NCI-H1092 treated with DMSO at 0.1 percent for 48 hours (cell line): ENCODE measurements at places on chromosomes 7 and 10.

GRCh38 chr7:40890088-40890692, 755.4 kb downstream of the SUGCT start:
- no peak for DNase-seq

GRCh38 chr10:124996127-124996853, 54.4 kb downstream of the ZRANB1 start:
- no peak for DNase-seq

DNA sequence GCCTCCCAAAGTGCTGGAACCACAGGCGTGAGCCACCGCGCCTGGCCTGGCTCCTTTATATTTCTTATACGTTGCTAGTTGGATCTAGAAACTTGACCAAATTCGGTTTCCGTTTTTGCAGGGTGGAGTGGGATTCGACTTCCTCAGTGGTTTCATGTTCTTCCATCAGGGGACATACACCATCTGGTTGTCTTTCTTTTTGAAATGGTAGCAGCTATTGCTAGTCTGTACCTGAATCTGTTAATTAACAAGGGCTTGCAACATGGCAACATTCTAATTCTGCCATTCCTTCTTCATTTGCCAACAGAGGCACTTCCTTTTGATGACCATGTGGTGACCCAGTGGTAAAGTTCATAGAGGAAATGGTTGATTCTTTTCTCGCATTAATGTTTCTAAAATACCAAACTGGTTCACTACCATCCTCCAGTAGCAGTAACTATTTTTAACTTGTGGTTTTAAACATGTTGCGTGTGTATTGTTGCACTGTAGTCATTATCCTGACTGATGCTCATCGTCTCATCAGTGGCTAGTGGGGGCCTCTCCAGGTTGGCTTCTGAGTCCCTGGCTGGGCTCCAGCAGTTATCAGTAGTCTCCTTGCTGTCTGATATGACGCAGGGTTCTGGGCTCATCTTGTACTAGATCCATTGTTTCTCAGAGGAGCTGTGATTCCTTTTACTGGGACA, 159.2 kb downstream of the RGS10 start:
- no peak for DNase-seq

DNA sequence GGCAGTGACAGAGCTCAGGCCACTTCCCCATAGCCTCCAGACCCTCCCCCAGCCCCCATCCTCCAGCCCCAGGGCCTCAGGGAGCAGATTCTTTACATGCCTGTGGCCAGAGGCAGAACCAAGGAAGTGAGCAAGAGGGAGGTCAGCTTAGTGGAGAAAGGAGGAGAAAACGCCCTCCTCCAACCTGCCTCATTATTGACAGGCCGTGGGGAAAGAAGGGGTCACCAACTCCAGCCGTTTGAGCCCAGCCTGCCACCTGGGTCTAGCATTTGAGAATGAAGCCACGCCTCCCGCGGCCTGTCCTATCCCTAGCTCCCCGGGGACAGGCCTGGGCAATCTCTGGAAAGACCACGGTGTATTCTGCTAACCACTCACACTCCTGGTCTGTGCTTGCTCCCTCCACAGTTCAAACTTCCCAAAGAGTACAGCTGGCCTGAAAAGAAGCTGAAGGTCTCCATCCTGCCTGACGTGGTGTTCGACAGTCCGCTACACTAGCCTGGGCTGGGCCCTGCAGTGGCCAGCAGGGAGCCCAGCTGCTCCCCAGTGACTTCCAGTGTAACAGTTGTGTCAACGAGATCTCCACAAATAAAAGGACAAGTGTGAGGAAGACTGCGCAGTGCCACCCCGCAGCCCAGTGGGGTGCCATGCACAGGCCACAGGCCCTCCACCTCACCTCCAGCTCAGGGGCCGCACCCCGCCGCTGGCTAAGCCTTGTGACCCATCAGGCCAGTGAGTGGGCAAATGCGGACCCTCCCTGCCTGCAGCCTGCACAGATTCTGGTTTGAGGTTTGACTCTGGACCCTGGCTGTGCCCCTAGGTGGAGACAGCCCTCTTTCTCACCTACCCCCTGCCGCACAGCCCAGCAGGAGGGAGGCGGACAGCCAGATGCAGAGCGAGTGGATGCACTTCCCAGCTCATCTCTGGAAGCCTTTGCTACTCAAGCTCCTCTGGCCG, 14.3 kb upstream of the TRIM8 start:
- no peak for DNase-seq

DNA sequence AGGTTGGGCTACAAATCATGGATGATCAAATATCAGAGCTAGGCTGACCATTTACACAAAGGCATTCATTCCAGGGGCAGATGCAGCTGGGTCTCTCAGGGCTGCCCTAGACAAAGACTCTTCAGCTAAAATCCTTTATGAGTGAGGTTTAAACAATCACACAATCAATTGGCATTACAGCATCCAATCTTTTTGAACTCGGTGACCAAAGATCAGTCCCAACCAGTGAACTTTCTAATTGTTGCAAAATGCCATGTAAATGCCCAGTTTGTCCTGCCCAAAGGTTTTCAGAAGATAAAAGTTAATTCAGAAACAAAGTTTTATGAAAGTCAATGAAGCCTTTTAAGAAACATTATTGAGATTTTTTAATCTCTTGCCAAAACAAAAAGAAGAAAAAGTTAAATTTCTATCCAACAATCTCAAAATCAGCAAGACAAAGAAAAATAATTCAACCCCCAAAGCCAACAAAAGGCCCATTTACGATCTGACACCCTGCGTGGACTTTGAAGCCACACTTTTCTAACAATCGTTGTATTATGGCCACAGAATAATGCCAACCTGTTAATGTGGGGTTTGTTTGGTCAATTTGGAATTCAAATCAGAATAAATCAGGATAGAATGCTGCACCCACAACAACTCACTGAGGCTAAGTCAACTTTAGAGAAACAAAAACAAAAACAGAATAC, 40.9 kb downstream of the GPR37 start:
- DNase-seq, result no peak

- no peak for DNase-seq
Observed at GRCh38 chr10:72735288-72735936, 43.5 kb downstream of the MCU start.

DNA sequence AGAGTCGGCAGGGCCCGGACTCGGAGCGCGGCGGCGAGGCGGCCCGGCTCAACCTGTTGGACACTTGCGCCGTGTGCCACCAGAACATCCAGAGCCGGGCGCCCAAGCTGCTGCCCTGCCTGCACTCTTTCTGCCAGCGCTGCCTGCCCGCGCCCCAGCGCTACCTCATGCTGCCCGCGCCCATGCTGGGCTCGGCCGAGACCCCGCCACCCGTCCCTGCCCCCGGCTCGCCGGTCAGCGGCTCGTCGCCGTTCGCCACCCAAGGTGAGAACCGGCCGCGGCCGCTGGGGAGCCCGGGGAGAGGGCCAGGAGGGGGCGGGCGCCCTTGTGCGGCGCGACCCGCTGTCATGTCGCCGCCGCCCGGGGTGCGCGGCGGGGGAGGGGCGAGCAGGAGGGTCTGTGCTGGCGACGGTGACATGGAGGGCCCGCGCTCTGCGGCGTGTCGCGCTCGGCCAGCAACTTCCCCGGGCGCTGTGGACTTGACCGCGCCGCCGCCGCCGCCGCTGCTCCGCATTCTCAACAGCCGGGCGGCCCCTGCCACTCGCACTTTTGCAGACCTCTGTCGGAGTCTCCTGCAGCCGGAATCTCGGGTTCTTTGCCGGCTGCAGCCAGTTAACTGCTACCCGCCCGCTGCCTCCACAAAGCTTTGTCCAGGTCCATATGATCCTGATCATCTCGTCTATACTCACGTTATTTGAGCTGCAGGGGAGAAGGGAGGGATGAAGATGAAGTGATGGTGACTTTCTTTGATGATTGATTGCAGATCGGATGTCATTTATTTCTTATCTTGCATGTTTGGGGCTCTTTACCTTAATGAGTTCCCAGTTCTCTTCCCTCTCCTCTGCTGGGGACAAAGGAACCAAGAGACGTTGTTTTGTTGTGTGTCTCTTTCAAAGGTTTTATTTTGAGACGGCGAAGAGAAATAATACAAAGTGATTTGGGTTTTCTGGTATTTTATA, 869 bp downstream of the TRIM24 start:
- DNase-seq, result peak; percentile 91

- DNase-seq, result peak; percentile 57
Observed at GRCh38 chr7:45923290-45923689, 2.2 kb upstream of the IGFBP3 start.
